H4 (cell line): ENCODE measurements at places on chromosomes 3 and 15.
A peak's percentile ranks its signal among the peaks of the same experiment; 100 is the strongest.

DNA sequence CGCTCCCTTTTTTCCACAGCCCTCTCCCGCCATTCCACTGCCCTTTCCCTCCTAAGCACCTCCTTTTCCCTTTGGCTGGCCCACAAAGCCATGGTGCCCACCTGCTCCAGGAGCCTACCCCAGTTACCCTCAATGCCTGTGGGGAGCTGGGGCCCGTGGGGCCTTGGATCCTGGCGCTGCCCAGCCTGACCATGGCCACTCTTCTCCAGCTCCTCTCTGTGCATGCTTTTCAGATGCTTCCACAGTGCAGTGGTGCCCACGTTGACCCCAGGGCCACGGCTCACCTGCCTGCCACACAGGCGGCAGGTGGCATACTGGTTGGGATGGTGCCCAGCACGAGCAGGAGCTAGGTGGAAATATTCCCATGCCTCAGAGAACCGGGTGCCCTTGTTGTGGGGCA, 1.5 kb downstream of the ZBED2 start:
- no peak for DNase-seq

GRCh38 chr15:98582900-98583554, 65.3 kb upstream of the IGF1R start:
- no peak for DNase-seq

- DNase-seq: no peak
These were observed 976 bp upstream of the NUP210 start for GRCh38 chr3:13420831-13421765.

GRCh38 chr3:81437683-81438082, 323.8 kb downstream of the GBE1 start:
- no peak for DNase-seq

DNA sequence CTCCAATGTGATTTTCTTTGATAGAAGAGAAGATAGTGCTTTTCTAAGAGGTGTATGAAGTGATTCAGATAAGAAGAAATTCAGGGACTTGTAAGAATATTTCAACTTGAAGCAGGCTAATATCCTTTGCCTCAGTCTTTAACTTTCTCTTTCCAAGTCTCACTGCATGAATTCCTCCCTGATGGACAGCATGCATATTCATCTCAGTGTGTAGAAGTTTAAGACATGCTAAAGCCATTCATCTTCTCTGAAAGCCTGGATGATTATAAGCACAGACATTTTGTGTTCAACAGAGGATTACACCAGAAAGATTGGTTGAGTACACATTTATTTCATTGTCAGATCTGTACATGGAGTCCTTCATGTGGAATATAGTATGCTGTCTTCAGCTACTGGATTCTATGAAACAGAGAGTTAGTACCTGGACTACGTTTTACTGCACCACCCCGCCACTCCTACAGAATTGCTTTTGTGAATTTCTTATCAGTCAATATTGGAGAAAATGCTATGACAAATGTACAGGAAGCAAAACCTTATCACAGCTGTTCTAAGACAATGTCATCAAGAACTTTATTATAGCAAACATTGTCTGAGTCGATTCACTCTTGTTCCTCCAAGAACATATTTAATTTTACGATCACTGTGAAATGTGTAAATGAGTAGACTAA, 1346.1 kb downstream of the OTOL1 start:
- no peak for DNase-seq

DNA sequence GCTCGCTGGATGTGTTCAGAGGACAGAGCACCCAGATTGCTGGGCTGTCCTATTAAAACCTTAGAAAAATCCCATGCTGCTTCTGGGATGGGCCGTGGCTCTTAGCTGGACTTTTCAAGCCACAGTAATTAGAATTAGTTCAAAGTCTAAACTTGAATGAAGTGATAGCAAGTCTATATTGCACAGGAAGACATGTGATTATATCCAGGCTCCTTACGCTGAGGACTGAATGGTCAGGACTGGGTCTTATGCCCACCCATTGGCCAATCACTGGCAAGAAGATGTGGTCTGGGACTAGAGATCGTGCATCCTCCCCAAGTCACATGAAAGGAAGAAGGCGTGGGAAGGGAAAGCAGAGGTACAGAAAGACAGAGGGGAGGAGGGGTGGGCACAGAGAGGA, 227.6 kb downstream of the FAM43A start:
- DNase-seq: no peak

GRCh38 chr3:189584645-189585044, 46.5 kb upstream of the TP63 start:
- no peak for DNase-seq

DNA sequence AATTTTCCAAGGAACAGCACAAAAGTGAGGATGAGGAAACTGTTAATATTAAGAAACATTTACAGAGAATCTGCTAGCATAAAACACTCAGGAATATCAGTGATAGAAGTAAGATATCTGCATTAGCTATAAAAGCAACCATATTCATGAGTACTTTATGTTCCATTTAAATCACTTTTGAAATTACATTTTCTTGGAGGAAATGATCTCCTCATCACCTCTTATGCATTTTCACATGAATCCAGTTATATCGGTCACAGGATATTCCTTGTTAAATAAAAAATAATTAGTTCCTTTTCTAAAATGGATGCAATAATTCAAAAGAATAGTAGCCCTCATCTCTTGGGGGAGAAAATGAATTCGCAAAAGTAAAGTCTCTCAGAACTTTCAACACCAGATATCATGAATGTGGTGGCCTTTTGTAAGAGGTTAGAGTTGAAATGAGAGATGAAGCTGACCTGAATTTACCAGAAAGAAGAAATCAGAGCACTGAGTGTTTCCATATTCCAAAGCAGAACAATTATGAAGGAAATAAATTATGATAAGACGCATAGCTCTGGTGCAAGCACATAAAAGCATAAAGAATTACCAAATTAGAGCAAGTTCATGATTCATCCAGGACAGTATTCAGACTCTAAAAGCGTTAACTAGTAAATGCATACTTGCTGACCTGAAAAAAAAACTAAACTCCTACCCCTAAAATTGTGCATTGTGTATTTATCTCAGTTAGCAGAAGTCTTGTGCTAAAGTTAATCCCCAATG, 321.9 kb upstream of the CCDC54 start:
- no peak for DNase-seq

- no peak for DNase-seq
These were observed 1.6 kb upstream of the GCNT3 start for GRCh38 chr15:59609730-59610712.

GRCh38 chr3:122468896-122469533, 45.7 kb downstream of the KPNA1 start:
- no peak for DNase-seq

- DNase-seq: no peak
These were observed 42.1 kb upstream of the NOX5 start for GRCh38 chr15:68972201-68973065.

- DNase-seq: no peak
These were observed 52.6 kb downstream of the FBN1 start for GRCh38 chr15:48592933-48593332.

GRCh38 chr15:78933187-78933822, 11.5 kb downstream of the CTSH start:
- DNase-seq: no peak

DNA sequence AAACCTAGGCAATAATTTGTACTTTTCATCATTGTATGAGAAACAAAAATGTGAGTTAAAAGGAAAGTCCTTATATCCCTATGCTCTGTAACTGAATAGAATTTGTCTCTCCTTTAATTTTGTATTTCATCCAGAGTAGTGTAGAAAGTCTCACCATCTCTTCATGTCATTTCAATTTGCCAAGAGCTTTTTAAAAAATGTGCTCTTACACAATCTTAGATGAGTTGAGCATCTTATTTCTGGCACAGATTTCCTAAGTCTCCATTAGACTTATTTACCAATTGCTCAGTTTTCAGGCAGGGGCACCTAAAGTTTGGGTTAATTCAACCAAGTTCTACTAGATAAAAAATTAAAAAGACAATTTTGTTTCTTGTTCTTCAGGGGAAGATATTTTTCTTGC, 201.5 kb upstream of the RBMS3 start:
- DNase-seq: no peak

DNA sequence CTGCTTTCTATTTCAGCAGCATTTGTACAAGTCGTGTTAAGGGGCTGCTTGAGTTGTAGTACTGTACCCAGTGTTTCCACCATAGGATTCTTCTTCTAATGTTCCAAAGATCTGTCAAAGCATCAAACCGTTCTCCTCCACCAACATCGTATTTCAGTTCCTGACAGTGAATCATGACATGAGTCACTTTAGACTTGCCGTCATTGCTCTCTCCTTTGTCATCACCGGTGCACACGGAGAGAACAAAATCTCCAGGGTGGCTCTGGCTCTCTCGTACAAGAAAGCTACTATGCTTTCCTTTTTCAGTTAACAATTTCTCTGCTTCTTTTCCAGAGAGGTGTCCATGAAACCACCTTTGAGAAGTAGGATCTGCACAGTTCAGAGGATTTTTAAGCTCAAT, 270.9 kb upstream of the CCDC54 start:
- DNase-seq: no peak

GRCh38 chr3:159482241-159482993, 506.2 kb upstream of the IL12A start:
- no peak for DNase-seq

DNA sequence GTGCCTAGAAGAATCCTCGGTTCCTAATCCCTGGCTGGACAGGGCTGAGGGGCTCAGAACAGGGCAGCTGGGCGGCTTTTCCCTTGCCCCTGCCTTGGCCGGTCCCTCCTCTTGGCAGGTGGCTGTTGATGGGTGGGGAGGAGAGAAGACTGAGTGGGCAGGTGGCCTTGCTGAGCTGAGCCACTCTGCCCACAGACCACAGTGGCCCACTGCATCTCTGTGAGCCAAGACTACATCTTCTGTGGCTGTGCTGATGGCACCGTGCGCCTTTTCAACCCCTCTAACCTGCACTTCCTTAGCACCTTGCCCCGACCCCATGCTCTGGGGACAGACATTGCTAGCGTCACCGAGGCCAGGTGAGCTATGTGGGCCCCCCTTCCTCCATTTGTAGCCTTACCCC, 14.5 kb upstream of the JMJD7 start:
- DNase-seq: no peak

DNA sequence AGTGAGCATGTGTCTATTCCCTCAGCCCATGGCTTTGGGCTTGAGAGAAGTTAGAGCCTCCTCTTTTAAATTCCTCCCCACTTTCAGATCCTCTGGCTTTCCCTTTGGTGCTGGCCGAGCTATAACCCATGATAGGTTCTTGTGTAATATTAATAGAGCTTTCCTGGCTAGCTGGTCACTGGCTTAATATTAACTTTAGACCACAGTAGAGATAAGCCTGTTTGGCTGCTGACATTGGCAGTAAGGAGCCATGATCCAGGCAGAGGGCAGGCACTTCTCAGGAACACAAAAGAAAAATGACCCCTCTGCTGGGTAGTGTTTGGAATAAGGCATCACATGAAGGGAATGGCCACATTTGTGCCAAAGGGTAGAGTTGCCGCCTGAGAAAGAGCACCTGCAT, 65.4 kb upstream of the UMPS start:
- no peak for DNase-seq

DNA sequence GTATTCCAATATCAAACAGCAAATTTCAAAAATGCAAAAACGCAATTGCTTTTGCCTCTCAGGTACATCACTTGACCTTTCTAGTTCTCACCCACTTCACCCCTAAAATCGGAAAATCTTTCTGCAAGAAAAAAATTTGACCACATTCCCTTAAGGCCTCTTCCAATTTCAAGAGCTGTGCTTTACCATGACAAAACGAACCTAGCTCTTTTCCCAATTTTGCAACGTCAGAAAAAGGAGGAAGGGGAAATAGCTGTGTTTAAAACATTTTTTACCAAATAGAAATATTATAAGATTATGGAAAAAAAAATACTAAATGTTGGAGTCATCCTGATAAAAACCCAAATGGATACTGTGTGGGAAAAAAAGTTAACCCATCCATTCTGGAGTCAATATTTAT, 1.1 kb upstream of the NR2C2 start:
- DNase-seq: no peak

DNA sequence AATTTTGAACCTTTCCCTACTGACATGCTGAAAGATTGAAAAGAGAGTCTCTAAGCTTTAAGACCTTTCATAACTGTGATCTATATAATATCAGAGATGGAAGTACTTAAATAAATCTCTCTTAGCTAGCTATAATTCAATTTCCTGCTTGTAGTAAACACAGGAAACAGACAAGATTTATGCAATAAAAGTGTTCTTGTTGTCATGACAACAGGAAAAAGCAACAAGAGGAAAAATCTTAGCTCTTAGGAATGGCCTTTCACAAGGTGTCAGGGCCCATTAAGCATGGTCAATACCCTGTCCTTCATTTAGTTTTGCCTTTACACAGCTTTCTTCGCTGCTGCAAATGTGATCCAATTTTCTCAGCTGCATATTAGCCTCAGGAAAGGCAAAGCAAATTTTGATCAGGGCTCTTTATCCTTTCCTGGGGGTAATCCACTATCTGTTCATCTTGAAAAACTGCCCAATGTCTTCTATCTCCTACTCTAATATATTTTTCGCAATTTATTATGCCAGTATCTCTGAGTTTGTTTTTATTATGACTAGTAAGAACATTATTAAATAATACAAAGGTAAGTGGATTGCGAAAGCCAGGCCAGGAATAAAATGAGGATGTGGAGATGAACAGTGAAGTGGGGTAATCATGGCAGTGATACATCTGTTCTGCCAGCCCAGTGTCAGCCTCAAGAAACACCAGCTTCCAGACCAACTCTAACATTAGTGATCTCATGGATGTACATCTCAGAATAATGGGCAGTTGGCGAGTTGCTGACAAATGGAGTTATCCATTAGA, 28.7 kb downstream of the SIDT1 start:
- no peak for DNase-seq

GRCh38 chr15:57376696-57377477, 582 bp downstream of the CGNL1 start:
- no peak for DNase-seq

GRCh38 chr3:150422907-150423306, 14.8 kb downstream of the TSC22D2 start:
- DNase-seq: no peak

- DNase-seq: peak; percentile 61
These were observed 1.8 kb upstream of the ZMYND10 start for GRCh38 chr3:50347187-50347813.

DNA sequence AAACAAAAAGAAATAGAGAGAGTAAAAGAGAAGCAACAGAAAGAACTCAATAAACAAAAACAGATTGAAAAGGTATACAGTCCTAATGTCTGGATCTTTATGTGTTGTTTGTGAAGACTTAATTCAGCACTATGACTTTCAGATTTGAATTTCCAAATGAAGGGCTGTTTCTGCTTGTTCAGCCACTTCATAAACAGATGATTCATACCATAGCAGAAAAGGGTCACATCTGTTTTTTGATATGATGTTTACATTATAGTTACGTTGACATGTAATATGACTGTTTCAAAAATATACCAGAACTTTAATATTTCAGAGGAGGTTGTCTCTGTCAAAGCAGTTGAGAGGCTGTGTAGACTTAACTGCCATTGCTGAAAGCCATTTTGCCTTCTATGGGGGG, 24.1 kb downstream of the ASB14 start:
- no peak for DNase-seq

DNA sequence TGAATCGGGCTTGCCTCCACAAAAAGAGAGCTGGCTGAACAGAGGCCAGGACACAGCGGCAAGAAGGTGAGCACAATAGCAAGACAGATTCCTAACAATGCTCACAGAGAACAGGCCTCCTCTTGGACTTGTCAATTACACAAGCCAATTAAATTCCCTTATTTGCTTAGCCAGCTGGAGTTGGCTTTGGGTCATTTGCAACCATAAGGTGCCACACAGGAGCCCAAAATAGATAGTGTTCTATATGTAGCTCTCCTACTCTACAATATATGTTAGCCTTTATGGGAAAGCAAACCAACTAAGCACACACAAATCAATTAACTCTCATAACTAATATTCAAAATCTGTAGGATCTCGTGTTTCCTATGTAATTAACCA, 335.6 kb downstream of the FOXP1 start:
- DNase-seq: no peak
